Activated T-cell treated with anti-CD3 and anti-CD28 coated beads, Interleukin-2, amount 50 U/mL, for 72 hours (primary cell): ENCODE measurements at places on chromosomes 1 and 21.
A peak's percentile ranks its signal among the peaks of the same experiment; 100 is the strongest.

- no peak for DNase-seq
- H3K27ac ChIP-seq = no peak overlapping the region
- H3K36me3 ChIP-seq = no peaks in the 10 kb centered on the region
- peaks cover 25% of the 10 kb centered on the region for H3K4me1 ChIP-seq
- no peaks in the 10 kb centered on the region for H3K27me3 ChIP-seq
These were observed 51.2 kb downstream of the KCNJ15 start for GRCh38 chr21:38307771-38308531.

- H3K27me3 ChIP-seq = no peaks in the 10 kb centered on the region
- no peaks in the 10 kb centered on the region for H3K36me3 ChIP-seq
These were observed 69.0 kb upstream of the DEPDC1 start for GRCh38 chr1:68565923-68566322.

DNA sequence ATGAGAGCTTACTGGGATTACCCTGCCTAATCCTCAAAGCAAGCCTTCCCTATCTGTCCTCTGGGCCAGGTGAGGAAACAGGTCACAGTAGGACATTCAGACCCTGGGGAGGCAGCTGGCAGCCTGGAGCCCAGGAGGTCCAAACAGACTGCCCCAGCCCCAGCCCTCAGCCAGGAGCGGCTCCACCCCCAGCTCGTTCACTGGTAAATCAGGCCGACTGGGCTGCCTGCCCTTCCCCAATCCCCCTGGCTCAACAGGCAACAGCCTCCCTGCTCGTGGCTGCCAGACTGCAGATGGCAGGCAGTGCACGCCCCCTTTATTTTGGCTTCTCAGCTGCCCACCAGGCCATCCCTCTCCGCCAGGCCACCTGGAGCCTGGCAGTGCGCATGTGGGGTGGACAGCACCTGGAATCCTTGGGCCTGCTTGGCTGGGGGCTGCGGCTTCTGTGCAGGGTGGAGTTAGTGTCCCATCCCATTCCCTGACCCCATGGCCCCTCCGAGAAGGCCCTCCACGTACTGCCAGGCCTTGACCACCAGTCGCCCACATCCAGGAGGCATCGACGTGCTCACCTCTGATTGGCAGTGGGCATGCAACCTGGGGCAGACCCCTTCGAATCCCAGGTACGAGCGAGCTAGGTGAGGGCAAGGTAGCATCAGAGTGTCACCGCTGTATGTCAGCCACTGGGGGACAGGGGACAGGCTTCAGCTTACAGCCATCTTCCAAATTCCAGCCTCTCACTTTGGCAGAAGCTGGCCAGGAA is 11.2 kb upstream of the ZNF670 start:
- H3K27ac ChIP-seq = no peak overlapping the region
- H3K36me3 ChIP-seq = no peaks in the 10 kb centered on the region
- no peak overlapping the region for H3K4me3 ChIP-seq
- no peaks in the 10 kb centered on the region for H3K27me3 ChIP-seq

DNA sequence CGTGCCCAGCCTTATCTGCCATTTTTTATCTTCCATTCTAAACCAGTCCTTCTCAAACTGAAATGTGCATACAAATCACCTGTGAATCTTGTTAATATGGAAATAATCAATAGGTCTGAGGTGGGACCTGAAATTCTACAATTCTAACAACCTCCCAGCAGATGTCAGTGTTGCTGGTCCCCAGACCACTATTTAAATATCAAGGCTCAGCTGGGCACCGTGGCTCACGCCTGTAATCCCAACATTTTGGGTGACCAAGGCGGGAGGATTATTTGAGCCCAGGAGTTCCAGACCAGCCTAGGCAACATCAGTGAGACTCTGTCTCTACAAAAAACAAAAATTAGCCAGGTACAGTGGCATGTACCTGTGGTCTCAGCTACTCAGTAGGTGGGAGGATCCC is 4.1 kb downstream of the UQCRHL start:
- DNase-seq = peak; percentile 13
- no peaks in the 10 kb centered on the region for H3K36me3 ChIP-seq
- peaks cover 9% of the 10 kb centered on the region for H3K4me1 ChIP-seq

DNA sequence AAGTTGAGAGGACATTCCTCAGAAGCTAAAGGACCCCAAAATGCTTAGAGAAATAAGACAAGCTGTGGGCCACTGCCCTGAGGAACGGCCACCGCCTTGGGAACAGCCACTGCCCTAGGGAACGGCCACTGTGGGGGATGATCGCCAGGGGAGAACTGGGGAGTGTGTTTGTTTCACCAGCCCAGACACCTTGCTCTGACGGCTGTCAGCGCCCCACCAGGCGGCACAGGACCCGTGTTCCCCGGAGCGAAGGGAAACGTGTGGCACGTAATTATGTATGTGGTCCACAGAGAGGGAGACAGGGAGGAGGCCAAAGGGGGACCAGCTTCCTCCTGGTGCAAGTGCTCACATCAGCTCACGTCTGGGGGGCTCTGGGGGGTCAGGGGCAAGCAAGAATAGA is 45.8 kb upstream of the RIPK4 start:
- H3K36me3 ChIP-seq = peaks cover 8% of the 10 kb centered on the region
- no peaks in the 10 kb centered on the region for H3K27me3 ChIP-seq
- no peak overlapping the region for H3K4me3 ChIP-seq
- H3K4me1 ChIP-seq = peaks cover 9% of the 10 kb centered on the region
